ENCODE measurements at places on chromosomes 7 and 10.

DNA sequence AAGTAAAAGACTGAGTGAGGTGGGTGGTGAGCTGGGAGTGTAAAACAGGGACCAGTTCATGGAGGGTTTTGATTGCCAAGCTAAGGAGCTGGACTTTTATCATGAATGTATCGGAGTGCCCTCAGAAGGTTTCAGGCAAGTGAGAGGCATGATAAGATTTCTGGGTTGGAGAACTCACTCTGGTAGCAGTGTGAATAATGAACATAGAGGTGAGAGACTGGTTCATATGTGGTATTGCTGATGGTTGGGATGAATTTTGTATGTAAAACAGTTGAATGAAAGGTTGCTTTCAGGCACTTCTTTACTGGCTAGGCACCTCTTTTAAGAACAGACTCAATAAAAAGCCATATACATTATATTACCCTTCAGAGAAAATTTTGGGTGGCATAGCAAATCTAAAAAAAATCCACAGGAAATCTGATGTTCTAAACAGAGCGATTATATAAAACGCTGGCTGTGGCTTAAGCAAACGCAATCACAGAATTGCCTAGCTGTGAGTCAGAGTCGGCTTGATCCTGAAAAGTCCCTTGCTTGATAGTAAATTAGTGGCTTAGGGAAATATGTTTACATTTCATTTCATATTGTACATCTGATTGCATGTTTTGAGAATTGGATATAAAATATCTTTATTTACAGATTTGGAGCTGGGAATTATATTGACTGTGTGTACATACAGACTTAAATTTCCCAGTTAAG, 92.9 kb upstream of the HDAC9 start:
- DNase-seq = no peak

- DNase-seq = no peak
Observed at GRCh38 chr7:44914992-44915607, 29.8 kb upstream of the PURB start.

- DNase-seq = no peak
Observed at GRCh38 chr10:78045237-78045636, 11.6 kb downstream of the RPS24 start.

GRCh38 chr7:31856337-31856736, 169.3 kb downstream of the PPP1R17 start:
- no peak for DNase-seq

DNA sequence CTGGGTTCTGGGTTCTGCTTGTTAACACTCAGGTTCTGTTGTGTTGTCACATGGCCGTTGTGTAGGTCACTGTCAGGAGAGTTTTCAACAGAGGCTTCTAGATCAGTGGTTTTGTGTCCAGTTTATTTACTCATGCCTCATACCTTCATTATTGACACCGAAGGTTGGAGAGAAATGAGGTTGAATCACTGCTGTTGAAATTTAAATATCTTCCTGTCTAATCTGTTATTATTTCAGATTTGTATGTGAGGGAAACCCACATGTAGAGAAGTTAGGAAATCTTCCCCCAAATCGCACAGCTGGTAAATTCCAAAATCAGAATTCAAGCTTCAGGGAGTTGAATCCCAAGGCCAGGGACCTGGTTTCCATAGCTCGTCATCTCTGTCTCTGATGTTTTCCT, 28.3 kb upstream of the KLF6 start:
- DNase-seq = no peak

GRCh38 chr10:78957471-78958039, 111.2 kb upstream of the ZMIZ1 start:
- DNase-seq = no peak

GRCh38 chr7:93298671-93299070, 66.5 kb downstream of the VPS50 start:
- DNase-seq = no peak

DNA sequence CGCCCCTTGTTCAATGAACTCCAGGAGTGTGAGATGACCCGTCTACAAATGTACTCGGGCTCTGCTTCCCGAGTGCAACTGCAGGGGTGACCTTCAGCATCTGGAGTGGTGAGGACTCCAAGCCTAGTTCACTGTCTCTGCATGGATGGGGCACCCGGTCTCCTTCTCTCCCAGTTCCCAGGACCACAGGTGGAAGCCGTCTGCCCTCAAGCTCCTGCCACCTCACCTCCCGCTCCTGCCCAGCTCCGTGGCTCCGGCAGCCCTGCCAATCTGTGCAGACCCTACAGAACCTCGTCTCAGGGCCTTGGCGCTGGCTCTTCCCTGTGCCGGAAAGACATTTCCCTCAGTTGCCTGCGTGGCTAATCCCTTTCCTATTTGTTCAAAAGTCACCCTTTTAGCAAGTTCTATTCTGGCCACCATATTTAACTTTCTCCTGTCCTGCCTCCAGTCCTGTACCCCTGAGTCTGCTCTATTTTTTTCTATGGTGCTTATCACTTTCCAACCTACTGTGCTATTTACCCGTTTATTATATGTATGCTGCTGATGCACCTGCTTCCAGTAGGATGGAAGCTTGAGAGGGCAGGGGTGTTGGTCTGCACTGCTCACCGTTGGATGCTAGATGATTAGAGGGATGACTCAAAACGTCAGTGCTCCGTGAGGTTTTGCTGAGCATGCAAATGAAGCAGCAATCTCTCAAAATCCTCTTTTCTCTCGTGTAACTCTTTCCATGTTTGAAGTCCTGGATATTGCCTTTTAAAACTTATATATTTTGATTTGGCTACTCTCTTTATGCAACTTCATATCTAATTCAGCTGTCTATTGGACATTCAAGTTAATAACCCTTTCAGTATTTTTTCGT, 641.4 kb downstream of the ACTR3B start:
- no peak for DNase-seq

GRCh38 chr7:30301751-30302150, 17.4 kb downstream of the ZNRF2 start:
- DNase-seq = no peak

DNA sequence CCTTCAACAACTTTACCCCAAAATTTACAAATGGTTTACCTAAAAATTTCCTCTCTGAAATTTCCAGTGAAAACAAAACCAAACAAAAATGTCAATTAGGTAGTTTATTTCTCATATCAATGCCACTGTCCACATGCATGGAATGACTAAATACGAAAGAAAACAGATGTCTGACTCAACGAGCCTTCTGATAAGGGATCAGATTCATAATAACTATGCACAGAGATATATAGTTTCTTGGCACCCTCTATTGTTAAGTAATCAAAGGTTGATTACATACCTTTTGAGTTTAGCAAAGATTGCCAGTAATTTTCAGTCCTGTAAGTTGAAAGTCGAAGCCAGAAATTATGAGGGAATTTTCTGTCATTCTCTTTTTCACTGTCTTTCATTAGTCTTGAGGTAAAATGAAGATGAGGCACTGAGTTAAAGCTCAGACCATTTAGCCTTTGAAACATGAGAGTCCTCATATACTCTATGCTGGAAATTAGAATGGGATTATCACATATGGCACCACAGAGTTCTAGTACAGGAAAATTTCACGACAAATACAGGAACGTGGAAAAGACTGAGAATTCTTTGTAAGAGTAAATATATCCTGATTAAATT, 519.1 kb upstream of the ANKRD30A start:
- no peak for DNase-seq

GRCh38 chr7:102917436-102918353, 4.9 kb downstream of the LRRC17 start:
- DNase-seq = no peak

DNA sequence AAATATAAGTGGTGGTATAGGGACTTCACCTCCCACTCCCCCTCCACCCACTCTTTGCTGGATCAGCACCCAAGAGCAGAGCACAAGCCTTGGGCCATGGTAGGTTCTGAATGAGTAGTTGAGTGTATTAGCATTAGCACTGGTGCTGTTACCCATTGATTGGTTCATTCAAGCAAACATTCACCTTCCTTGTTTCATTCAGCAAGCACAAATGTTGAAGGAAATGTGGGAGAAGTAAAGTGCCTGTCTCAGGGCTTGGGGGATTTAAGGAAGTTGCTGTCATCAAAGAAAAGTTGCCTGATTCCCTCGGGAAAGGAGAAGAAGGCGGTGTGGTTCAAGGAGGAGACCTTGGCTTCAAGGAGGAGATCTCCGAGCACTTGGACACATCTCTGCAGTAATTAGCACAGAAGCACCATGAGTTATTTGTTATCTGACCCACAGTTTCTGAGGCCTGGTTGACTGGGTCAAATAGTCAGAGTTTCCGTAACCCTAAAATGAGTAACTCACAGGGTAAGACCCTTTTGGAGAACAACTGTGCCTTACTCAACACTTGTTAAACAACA, 17.3 kb downstream of the IL2RA start:
- DNase-seq = no peak

DNA sequence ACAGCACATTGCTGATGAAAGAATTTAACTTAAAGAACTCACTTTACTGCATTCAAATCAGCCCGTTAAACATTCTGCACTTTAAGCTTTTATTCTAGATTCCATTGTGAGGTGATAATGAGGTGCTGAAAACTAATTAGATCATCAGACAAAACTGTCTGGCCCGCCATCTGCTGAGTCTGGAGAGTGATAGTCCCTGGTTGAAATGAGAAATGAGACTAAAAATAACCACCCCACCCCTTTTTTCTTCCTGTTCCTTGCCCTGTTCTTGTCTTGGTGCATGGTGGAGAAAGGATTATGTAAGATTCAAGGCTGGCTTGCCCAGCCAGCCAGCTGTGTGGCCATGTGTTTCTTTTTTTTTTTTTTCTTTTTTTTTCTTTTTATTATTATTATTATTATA, 277.0 kb upstream of the COBL start:
- DNase-seq = no peak

DNA sequence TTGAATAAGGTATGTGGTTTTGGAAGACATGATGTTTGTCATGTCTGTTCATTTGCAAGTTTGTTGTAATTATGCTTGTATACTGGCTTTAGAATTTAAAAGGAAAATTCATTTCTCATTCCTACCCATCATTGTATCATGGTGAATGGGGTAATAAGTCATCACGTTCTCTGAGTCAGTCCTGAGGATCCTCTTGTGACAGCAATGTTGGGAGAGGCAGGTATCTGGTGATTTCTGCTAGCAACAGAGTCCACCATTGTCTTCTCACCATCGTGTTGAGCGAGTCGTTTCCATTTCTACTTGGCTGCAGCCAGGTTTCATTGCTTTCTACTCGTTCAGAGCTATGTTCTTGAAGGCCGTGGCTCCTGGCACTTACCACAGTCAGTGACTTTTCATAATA, 16.3 kb downstream of the CUL1 start:
- DNase-seq = no peak

GRCh38 chr7:99352247-99352646, 22.3 kb upstream of the ARPC1B start:
- no peak for DNase-seq

- no peak for DNase-seq
Observed at GRCh38 chr7:121777672-121778071, 95.3 kb upstream of the PTPRZ1 start.

- no peak for DNase-seq
Observed at GRCh38 chr7:2253021-2253420, 11.0 kb downstream of the NUDT1 start.
